Vagina (tissue), 2 donors: ENCODE measurements at places on chromosomes 1 and 21.

DNA sequence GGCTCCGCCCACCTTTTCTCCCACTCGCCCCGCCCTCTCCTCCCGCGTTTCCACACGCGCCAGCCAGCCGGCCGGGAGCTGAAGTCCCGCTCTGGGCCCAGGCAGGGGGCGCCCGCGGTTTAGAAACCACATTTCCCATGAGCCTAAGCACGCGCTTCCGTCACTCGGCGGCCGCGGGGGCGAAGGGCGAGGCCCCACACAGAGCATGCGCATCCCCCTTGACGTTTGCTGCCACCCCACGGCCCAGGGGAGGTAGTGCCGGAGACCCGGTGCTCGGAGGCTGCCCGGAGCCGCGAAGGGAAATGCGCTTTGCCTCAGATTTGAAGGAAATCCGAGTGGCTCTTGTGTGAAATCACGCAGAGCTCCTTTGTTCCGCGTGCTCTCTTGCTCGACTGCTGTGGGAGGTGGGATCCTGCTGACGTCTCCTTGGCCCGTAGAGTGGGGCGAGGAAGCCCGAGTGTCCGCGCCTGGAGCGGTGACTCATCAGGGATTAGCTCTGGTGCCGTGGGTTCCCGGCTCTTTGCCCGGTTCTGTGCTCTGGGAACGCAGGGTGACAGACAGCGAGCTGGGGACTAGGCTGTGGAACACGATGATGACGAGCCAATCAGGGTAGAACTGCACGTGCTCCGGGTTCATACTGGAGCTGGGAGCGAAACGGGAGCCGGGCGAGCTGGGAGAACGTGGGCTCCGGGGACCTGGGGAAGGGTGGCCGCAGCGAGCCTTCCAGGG is 406 bp upstream of the B3GALNT2 start:
- DNase-seq = peak; percentile 97

DNA sequence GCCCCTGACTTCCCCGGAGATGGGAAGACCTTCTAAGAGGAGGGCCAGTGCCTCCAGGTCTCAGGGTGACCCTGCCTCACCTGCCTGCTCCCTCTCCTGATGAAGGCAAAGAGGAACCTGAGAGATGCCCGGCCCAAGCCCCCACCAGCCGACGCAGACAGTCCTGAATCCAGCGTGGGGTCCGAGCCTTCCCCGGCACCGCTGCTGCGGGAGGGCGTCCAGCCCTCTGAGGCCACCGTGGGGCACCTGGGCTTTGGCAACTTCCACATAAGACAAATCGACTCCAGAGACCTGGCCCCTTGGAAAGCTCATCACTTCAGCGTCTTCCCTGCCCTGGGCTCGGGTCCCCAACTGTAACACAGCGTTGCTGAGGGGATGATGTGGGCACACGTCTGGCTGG is 122.2 kb downstream of the CASZ1 start:
- no peak for DNase-seq

- DNase-seq = no peak
These were observed 21.3 kb downstream of the SCAF4 start for GRCh38 chr21:31710586-31710985.

- no peak for DNase-seq
These were observed 16.6 kb upstream of the DISP3 start for GRCh38 chr1:11462224-11462923.

GRCh38 chr1:107264007-107264406 is 123.2 kb downstream of the NTNG1 start:
- no peak for DNase-seq

- no peak for DNase-seq
These were observed 9.5 kb downstream of the SNX27 start for GRCh38 chr1:151621351-151621750.

- no peak for DNase-seq
These were observed 264.1 kb downstream of the SRGAP2C start for GRCh38 chr1:121448851-121449250.

DNA sequence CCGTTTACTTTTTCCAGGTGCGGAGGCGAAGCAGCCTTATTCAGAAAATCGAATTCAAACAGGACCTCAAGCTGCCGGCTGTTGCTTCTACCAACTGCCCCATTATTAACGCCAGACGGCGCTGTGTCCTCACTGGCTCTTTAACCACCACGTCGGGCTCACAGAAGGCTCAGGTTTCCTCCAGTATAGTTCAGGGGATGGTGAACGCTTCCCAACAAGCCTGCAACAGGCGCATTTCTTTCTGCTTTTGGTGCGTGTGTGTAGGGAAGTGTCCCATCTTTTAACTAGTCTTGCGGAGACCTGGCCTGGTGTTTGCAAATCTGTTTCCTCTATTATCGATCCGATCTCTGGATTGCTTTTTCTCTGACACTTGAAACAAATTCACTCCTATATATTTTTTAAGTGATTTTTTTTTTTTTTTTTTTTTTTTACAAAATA is 791 bp upstream of the STUM start:
- DNase-seq = no peak

GRCh38 chr1:64495878-64496277 is 25.9 kb downstream of the CACHD1 start:
- no peak for DNase-seq

GRCh38 chr1:115041654-115042053 is 12.0 kb downstream of the TSHB start:
- DNase-seq = no peak

- DNase-seq = no peak
These were observed 16.2 kb downstream of the WDR47 start for GRCh38 chr1:109025694-109026093.

GRCh38 chr1:201597551-201598230 is 58.8 kb downstream of the NAV1 start:
- no peak for DNase-seq

DNA sequence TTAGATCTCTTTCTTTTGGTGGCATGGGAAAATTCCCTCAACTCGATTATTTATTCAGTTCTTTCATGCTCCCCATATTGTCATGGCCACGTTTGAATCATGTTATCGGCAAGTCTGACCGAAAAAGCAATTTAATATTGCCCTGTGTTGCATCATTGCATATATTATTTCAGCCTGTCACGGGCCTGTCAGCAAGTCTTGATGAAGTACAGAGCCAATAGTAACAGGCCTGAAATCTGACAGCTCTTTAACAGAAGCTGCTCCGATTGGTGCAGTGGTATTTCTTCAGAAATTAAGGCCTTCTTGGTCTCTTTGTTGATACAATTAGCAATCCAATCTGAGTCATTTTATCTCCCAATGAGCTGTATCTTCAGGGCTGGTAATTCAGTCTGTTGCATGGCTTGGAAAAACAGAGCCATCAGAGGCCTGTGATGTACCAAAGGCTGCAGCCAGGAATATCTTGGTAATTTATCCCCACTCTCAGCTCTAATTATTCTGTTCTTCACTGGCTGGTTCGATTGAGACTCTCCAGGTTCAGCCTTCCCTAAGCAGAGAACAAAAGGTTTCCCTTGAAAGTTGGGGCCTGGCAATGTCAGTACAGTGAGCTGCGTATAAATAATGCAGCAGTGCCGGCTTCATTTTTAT is 149.5 kb downstream of the FGGY start:
- no peak for DNase-seq

DNA sequence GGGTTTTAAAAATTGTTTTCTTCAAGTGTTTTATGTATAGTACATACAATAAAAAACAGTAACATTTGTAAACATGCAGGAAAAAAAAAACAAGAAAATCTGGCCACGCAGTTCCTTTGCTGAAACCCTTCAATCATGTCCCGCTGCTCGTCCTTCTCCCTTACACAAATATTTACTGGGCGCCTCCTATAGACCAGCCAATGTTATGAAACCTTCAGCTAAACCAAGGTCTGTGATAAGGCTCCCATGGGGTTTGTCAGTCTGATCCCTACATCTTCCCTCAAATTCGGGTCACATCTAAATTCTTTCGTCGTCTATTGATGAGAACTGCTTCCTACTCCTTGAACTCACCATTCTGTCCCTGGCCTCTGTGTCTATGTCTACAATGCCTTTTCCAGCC is 583.9 kb downstream of the SMYD3 start:
- no peak for DNase-seq

DNA sequence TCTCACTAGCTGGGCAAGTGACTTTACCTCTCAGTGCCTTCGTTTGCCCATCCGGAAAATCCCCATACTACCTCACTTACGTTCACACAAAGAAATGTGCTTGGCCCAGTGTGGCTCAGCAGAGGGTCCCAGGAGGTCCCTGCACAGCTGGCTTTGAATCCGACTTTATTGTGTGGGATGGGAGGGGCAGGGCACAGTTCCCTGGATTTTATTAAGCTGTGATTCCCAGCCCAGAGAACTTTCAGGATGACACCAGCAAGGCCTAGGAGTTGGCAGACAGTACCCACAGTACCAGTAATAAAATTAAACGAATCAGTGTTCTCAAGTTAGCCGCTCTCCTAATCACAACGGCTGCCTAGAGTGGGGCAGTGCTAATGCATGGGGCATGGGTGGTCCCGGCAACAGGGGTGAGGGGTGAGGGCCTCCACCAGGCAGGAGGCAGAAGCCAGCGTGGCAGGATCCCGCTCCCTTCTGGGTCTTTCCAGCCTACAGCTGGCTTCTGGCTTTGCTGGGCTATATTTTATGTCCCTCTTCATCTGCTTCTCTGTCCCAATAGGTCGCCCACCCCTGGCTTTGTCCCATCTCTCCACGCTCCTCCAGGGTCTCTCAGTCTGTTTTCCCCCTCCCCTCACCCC is 74.9 kb downstream of the VWA5B1 start:
- no peak for DNase-seq

GRCh38 chr21:34795548-34796180 is 126.9 kb downstream of the CLIC6 start:
- peak; percentile 86 for DNase-seq

GRCh38 chr1:31609514-31610118 is 7.9 kb upstream of the HCRTR1 start:
- no peak for DNase-seq

DNA sequence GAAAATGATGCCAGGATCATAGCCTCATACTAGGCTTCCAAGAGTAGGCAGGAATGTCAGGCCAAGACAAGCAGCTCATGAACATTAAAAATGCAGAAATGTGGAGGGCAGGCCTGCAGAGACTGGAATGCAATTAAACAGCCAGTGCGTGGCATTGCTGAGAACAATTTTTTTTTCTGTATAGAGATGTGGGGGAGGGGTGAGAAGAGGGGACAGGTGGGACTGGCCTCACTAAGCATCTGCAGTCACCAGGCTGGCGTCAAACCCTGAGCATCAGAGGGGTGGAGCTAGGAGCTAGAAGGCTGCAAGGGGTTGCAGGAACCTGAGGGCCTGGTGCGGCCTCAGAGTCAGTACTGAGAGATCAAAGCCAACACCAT is 114.1 kb downstream of the TNR start:
- no peak for DNase-seq

- DNase-seq = no peak
These were observed 272.2 kb upstream of the B3GALT2 start for GRCh38 chr1:193458628-193459027.

- no peak for DNase-seq
These were observed 7.3 kb downstream of the BOLA1 start for GRCh38 chr1:149906570-149907075.

GRCh38 chr1:187622545-187622944 is 793.8 kb downstream of the PLA2G4A start:
- DNase-seq = no peak

DNA sequence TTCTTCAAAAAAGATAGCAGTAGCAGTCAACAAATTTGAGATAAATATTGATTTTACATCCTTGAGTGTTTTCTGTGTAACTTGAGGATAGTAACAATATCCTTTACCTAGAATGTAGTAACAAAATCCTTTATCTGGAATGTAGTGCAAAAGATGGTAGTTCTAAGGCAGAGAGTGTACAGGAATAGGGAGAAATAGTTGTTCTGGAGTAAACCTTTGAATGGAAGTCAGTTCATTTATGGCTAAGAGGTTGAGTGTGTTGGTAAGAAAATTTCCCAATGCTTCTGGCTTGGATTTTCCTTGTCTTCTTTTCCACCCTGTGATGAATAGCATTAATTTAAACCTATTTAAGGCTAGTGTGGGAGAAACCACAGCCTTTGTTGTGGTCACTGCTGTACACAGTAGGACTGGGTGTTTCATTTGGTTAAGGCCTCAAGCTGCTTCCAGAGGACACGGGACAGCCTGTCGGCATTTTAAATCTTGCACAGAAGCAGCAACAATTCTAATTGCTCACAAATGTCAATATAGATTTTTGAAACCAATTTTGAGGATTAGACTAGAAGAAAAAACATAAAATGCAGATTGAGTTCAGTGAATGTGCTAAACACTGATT is 11.3 kb downstream of the NFIA start:
- no peak for DNase-seq

- no peak for DNase-seq
These were observed 127.6 kb downstream of the ZP4 start for GRCh38 chr1:237763137-237763536.

DNA sequence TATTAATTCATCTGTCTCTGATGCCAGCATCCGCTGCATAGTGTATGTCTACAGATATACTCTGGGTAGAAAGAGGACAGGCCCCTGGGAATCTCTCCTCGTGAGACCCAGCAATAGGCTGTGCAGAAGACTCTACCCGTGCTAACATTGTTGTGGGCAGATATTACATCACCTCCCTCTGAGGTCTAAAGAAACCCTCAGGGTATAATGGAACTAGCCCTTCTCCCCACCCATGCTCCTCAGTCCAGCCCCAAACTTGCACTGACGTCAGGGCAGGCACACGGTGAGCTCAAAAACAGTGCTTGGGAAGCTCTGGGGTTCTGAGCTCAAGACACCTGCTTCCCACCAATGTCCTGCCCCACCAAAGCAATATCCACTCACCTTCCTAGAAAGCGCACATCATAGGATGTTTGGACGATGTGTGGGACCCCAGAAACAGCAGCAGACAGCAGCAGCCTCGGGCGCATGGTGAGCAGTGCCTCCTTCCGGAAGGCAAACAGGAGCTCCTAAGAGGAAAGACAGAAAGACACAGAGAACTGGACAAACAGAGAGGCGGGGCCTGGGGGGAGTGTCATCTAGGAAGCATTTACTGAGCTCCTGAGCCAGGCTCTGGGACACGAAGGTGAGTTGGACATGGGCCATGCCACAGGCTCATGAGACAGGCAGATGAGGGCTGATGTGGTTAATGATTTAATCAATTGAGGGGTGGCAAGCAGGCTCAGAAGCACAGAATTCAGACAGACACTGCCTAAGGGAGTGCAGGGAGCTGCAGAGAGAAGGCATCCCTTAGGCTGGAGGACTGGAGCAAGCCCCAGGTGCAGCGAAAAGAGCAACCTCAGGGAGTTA is 4.8 kb downstream of the OVGP1 start:
- DNase-seq = peak; percentile 62

GRCh38 chr1:24190983-24191461 is 3.9 kb upstream of the IFNLR1 start:
- no peak for DNase-seq

DNA sequence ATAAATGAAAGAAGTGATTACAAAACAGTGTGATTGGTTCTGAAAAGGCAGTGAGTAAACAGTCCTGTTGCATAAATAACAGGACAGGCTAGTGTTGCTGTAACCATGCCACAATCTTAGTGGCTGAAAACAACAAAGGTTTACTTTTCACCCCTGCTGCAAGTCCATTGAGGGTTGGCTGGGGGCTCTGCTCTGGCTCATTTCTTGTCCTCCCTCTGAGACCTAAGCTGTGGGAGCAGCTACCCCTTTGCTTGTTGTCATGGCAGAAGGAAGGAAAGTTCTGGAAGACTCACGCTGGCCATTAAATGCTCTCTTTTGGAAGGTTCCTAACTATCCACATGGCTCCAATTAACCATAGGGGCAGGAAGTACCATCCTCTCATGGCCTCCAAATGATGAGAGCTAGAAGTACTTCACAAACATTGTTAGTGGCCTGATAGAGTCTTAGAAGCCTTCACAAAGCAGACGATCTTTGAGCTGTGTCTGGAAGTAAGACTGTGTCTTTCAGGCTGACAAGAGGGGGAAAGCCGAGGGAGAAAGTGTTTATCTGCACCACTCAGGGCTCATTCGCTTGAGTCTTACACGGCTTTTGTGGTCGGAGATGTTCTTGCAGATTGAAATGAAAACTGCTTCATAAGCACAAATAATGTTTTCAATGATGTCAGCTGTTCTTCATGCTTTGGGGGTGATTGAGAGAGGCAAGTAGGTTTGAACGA is 11.9 kb downstream of the RCSD1 start:
- no peak for DNase-seq
